HS-27A (cell line): ENCODE measurements at places on chromosomes 5 and 9.

DNA sequence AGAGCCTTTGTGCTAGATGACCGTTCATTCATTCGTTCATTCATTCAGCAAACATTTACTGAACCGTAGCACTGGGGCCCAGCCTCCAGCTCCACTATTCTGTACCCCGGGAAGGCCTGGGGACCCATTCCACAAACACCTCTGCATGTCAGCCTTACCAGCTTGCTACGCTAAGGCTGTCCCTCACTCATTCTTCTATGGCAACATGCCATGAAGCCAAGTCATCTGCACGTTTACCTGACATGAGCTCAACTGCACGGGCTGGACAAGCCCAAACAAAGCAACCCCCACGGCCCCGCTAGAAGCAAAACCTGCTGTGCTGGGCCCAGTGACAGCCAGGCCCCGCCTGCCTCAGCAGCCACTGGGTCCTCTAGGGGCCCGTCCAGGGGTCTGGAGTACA lies 6.0 kb downstream of the CEL start:
- DNase-seq = no peak

DNA sequence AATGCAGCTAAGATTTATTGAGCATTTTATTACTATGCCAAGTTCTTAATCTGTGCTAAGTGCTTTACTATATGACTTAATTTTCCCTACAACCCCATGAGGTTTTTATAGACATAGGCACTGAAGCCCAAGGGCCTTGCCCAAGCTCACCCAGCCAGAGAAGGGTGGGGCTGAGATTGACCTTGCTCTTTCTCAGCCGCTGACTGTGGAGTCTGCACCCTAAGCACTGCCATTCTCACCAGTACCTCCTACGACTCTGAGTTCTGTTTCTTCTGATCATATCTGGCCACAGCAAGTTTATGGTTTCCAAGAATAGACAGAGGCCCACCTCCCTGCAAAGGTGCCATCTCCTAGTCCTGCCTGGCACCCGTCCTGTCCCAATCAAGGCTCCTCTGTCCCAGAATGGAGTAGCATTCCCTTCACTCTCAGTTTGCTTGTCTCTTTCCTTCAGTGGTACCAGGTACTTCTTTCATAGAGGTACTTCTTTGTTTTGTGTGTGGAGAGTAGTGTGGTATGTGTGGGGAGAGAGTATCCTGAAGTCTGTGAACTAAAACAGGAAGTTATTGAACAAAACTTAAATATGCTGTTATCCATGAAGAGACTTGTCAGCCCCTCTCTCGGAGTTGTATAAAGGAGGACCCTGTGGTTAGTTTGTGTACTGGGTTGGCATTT lies 42.6 kb downstream of the CSF1R start:
- no peak for DNase-seq

DNA sequence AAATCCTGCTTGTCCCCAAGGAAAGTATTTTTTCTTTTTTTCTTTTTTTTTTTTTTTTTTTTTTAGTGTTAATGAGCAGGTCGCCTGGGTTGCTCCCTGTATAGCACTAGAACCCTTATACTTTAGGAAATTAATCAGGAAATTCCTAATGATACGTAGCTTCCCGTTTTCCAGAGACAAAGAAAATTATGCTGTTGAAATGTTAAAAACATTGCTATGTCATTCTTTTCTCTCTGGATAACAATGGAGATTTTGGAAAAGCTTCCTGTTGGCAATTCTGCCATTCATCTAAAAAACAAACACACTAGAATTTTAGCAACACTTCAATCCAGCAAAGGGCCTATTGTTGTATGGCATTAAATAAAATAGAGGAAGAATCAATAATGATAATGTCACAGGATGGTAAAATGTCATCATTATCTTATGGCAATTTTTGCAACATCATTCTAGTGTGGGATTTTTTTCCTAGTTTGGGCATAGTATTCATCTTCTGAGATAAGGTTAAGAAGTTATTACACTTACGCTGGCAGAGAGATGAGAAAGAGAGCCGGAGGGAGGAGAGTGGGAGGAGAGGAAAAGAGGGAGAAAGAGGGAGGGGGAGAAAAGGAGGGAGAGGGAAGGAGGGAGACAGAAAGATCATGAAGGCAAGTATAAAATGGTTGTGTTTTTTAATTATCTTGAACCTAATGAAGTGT lies 315.8 kb upstream of the PDE4D start:
- no peak for DNase-seq

DNA sequence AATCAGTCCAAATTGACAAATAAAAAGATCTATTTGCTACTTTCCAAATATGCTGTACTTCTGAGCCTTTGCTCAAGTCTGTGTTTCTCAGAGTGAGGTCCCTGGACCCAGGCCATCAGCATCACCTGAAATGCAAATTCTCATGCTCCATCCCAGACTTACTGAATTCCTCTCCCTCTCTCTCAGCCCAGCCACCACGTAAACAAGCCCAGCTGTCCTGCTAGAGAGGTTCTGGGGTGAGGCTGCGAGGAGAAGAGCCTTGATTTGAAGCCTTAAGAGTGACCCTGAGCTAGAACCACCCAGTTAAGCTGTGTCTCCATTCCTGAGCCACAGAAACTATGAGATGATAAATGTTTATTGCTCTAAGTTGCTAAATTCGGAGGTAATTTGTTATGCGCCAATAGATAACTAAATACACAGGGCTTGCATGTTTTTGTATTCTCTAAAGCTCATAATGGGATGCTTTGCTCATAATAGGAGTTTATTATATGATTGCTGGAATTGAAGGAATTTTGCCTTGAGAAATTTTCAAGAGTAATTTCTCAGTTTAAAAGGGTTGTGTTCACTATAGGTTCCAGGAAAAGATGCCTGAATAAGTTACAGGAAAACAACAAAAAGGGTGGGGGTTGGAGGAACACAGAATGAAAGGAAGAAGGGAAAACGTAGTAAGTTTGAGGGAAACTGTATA lies 98.9 kb upstream of the SPATA31D4 start:
- DNase-seq = no peak

- no peak for DNase-seq
Observed at GRCh38 chr5:169408731-169409130, 107.8 kb upstream of the SLIT3 start.

- DNase-seq = no peak
Observed at GRCh38 chr5:9625731-9626130, 4.4 kb downstream of the TAS2R1 start.

- DNase-seq = no peak
Observed at GRCh38 chr9:115764645-115765044, 388.9 kb upstream of the PAPPA start.

DNA sequence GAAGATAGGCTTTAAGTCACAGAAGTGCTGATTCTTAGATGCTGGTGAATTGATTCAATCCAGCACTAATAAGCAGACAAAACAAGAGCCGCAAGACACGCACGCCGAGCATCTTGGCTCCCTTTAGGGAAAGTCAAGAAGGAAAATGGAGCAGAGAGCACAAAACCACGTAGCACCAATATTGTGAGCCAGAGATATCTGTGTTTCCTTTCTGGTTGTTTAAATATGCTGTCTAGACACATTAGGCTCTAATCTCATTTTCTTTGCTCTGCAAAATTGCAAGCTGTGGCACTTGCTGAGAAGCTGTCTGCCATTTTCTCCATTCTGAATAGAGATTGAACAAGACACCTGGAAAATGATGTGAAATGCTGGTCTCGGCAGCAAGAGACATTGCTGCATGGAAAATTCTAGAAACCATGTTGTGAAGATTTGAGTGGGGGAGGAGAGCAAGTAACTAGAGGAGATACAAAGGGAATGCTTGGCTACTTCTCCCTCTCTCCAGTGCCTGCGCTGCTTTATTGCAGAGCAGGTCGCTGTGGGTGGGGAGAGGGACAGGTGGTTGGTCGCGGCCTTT lies 336.3 kb downstream of the MED10 start:
- no peak for DNase-seq

- DNase-seq = no peak
Observed at GRCh38 chr9:136311051-136312008, 7.4 kb upstream of the CCDC187 start.

GRCh38 chr5:139090581-139090980 lies 107.6 kb downstream of the SIL1 start:
- DNase-seq = no peak

DNA sequence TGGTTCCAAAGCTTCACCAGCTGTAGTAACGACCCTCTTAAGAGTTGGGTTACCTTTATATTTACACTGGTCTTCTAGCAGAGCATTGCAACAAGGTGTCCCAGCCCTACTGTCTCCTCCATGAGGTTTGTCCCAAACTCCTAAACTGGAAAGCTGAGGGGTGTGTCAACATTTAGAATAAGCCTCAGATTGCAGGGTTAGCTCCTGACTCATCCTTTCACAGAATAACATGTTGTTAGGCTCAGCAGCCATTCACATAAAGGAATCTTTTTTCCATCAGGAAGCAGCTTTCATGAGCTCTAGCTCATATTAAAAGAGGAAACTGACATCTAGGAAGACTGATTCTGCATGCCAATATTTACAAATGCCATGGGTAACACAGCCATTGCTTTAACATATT lies 238.7 kb downstream of the EFNA5 start:
- DNase-seq = no peak
